ENCODE measurements at places on chromosomes 1 and 21.

GRCh38 chr1:163162381-163162914, 40.3 kb downstream of the RGS5 start:
- DNase-seq, result no peak

DNA sequence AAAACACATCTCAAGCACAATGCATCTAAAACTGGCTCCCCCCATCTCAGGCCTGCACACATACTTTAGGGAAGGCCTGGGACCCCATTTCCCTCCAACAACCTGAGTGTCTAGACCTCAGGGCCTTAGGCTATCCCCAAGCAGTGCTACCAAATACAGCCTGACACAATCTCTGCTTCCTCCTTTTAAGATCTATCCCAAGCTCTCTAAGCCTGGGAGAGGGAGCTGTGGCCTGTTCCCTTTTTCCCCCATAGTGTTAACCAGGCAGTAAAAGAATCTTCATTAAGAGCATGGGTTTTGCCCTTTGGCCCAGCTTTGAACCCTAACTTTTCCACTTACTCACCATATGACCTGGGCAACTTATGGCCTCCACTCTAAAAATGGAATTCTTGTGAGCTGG, 10.8 kb upstream of the COL8A2 start:
- no peak for DNase-seq

- DNase-seq, result no peak
These were observed 3.0 kb downstream of the YARS1 start for GRCh38 chr1:32813941-32814739.

GRCh38 chr1:110243146-110243545, 33.0 kb downstream of the KCNC4 start:
- no peak for DNase-seq

All from stimulated activated CD8-positive, alpha-beta memory T cell treated with anti-CD3 and anti-CD28 coated beads, Interleukin-7, amount 100 ng/mL, for 1 hour (primary cell).